ENCODE measurements at places on chromosomes 2 and 18.
A peak's percentile ranks its signal among the peaks of the same experiment; 100 is the strongest.

GRCh38 chr2:46486436-46486835, 7.1 kb downstream of the TMEM247 start:
- DNase-seq, result no peak

DNA sequence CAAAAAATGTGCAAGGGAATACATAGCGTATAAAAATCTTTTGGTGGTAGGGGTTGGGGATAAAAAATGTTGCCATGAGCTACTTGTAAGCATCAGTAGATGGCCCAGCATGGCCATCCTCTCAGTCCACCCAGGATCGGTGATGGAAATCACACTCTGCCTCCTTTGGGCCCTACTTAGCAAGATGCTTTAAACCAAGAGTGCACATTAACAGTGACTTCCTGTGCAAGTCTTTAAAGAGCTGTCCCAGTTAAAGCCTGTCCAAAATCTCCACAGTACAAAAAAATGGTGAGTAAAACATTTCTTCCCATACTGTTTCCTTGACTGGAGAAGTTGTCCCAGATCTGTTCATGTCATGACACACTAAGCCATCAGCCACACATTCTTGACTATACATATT, 18.0 kb downstream of the ANKRD44 start:
- no peak for DNase-seq

GRCh38 chr2:65554765-65555591, 122.6 kb upstream of the SPRED2 start:
- no peak for DNase-seq

DNA sequence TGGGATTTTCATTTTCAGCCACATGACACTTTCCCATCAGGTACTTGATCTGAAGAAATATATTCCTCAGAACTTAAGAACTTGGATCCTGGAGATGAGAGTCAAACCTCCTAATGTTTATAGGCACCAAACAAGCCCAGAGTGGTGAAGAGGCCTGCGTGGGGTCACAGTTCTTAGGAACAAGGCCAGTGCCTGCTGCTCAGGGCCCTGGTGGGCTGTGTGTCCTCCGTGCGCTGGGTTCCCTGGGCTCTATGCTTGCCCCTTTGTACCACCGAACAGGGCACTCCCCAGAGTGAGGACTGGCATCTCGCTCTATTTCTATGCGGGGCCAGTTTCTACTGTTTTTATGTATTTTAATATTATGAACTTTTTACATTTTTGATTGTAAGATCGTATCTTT, 76.0 kb upstream of the RBM44 start:
- no peak for DNase-seq

DNA sequence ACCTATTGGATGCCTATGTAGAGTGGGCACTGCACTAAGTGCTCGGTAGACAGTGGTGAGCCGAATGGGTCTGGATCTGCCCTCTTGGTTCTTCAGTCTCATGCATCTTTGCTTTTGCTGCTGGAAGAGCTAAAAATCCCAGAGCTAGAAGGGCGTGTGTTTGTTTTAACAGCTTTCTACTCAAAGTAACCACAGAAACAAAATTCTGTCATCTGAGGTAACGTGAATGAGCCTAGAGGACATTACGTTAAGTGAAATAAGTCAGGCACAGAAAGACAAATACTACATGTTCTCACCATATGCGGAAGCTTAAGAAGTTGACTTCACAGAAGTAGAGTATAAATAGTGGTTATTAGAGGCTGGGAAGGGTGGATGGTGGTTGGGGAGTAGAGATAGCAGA, 119.8 kb downstream of the PLB1 start:
- peak; percentile 27 for DNase-seq

DNA sequence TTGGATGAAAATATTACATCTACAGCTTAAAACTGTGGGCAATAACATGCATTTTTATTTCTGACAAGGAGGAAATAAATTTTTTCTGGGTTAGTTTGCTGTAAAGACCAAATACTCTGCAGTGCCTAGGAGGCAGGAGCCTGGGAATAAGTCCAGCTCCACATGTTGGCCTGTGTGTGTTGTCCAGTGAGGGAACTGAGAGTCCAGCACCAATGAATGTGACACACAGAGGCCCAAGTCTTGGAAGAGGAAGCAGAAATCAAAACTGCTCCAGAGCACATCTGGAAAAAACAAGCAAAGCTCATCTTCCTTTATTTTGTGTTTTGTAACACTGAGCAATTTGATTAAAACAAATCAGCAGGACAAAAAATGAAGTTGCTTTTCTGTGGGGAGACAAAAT, 63.1 kb upstream of the KLHL14 start:
- no peak for DNase-seq

GRCh38 chr2:152396763-152397162, 61.8 kb downstream of the FMNL2 start:
- DNase-seq, result no peak

DNA sequence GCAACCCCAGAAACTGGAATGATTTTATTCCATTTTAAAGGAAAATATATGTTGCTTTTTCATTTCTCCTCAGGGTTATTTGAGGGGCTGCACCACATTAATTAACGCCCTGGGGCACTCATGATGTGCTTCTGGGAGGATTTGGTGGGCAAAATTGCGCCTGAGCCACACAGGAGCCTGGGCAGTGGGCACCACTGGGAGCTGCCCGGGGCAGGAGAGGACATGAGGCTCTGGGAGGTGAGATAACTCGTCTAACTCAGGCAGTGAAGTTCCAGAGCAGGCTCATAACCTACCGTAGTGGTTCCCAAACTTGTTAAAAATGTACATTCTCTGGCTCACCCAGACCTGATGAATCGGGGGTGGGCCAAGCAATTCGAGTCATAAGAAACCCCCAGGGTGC, 68.3 kb downstream of the EDAR start:
- DNase-seq, result no peak

DNA sequence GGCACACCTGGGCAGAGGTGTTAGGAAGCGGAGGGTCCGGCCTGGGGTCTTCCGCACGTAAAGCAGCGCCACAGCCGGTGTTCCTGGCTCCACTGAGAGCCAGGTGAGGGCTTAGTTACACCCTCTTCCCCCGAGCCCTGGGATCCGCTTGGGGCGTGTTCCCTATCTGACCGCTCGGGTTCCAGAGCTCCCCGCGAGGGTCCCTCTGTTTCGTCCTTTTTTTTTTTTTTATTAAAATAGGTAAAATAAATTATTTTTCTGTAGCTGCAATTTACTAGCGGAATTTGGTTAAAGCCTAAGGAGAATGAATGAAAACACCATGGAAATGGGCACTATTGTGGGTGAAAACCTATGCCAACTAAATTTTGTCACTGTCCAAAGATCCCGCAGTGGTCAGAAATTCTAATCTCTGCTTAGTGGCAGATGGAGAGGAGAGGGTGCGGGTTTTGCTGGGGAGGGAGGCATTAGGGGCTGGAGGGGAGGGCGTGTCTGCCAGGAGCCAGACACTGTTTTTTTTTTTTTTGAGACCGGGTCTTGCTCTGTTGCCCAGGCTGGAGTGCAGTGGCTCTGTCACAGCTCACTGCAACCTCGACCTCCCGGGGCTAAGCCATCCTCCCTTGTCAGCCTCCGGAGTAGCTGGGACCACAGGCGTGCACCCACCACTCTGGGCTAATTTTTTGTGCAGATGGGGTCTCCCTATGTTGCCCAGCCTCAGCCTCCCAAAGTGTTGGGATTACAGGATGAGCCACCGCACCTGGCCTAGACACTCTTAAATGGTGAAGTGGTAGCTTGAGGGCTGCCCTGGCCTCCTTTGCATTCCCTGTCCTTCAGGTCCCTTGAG, 834 bp downstream of the PDCL3 start:
- DNase-seq, result no peak
